ENCODE measurements at places on chromosomes 3 and 15.

GRCh38 chr3:120568598-120568997 lies 27.5 kb upstream of the NDUFB4 start:
- no peak for DNase-seq

- DNase-seq: no peak
These were observed 303.5 kb downstream of the PTPRG start for GRCh38 chr3:61864886-61865285.

GRCh38 chr3:52558436-52558835 lies 22.0 kb downstream of the UQCC5 start:
- no peak for DNase-seq

GRCh38 chr3:105616374-105617121 lies 249.8 kb downstream of the ALCAM start:
- DNase-seq: no peak

GRCh38 chr3:123722021-123722420 lies 137.2 kb upstream of the HACD2 start:
- DNase-seq: no peak
